T-cell (primary cell): ENCODE measurements at places on chromosomes 12 and 14. TPM values are rescaled to one million over a fixed set of nuclear protein-coding genes. Genes with fewer than 3 reads are reported as not detected.

Gene SLC7A7
- total RNA-seq, result 0.76 TPM

Gene SPIC
- total RNA-seq, result not detected

Gene SDSL
- 0.26 TPM for total RNA-seq

Gene CACNA1C
- total RNA-seq, result 0.16 TPM

Gene ERO1A
- 95.5 TPM for total RNA-seq

Gene BEST3
- not detected for total RNA-seq

Gene SOAT2
- 0.82 TPM for total RNA-seq

Gene CLEC2B
- 74.7 TPM for total RNA-seq

Gene TMEM30B
- 2.3 TPM for total RNA-seq

Gene CFL2
- 21.7 TPM for total RNA-seq

Gene VRTN
- total RNA-seq, result 0.09 TPM

Gene OR4K13
- total RNA-seq, result not detected

Gene SLC7A8
- total RNA-seq, result 6.5 TPM

Gene TAS2R19
- 2.4 TPM for total RNA-seq

Gene KRT75
- total RNA-seq, result not detected

Gene DTX3
- 30.4 TPM for total RNA-seq

Gene ANKS1B
- 0.19 TPM for total RNA-seq
